ENCODE measurements at places on chromosomes 16 and 17. TPM values are rescaled to one million over a fixed set of nuclear protein-coding genes. Genes with fewer than 3 reads are reported as not detected.

Gene CCL14
- total RNA-seq: not detected

Gene WDR59
- total RNA-seq: 7.5 TPM

Gene MYH2
- total RNA-seq: not detected

Gene SEPTIN1
- total RNA-seq: not detected

Gene HYDIN
- total RNA-seq: 18.7 TPM

Gene C16orf96
- total RNA-seq: 0.10 TPM

Gene CENPX
- 13.6 TPM for total RNA-seq

Gene GPRC5C
- 345 TPM for total RNA-seq

Gene ACE
- total RNA-seq: 0.52 TPM

Gene GRB7
- total RNA-seq: 25.7 TPM

All from renal cortical epithelial cell (primary cell).